ENCODE measurements at places on chromosomes 1 and 21.
A peak's percentile ranks its signal among the peaks of the same experiment; 100 is the strongest.

GRCh38 chr1:115712911-115713609, 55.5 kb downstream of the CASQ2 start:
- DNase-seq = no peak

- no peak for DNase-seq
Measured at GRCh38 chr1:163410073-163410999, 88.6 kb downstream of the NUF2 start.

DNA sequence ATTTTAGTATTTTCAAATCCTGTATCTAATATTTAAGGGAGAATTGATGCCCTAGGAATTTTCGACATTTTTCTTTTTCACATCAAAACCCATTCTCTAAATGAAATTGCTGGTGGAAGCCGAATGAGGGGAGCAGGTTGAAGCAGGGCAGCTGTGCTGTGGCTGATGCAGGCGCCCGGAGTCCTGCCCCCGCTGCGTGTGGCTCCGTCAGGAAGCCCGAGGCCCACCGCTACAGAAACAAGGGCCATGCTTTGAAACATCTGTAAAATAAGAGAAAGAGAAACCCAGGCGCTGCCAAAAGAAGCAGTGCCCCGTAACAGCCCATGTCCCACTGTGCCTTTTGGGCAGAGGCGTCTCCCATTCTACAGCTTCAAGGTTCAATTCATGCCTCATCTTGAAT, 41.1 kb downstream of the TENT5C start:
- DNase-seq = no peak

DNA sequence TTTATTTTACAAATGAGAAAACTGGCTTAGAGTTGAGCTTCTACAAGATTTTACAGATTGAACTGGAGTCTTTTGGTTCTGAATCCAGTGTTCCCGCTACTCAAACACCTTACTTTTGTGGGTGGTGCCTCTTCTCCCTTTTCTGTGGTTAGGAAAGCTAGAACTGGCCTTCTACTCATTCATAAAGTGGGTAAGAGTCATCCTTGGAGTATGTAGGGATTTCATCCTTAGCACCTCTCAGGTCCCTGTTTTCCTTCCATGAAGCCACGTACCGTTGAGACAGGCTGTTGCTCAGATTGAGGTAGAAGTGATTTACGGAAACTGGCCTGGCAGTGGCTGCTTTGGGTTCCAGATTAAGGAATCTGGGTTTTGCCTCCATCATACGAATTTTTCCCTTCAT, 35.8 kb downstream of the WNT4 start:
- DNase-seq = no peak

- no peak for DNase-seq
Measured at GRCh38 chr1:114341299-114341698, 169.7 kb downstream of the TRIM33 start.

GRCh38 chr1:165444897-165445370, at the start of gene RXRG:
Gene RXRG (minus strand): TSS chr1:165445126. CDS start chr1:165444893, 233 bp downstream.
- no peak for DNase-seq

DNA sequence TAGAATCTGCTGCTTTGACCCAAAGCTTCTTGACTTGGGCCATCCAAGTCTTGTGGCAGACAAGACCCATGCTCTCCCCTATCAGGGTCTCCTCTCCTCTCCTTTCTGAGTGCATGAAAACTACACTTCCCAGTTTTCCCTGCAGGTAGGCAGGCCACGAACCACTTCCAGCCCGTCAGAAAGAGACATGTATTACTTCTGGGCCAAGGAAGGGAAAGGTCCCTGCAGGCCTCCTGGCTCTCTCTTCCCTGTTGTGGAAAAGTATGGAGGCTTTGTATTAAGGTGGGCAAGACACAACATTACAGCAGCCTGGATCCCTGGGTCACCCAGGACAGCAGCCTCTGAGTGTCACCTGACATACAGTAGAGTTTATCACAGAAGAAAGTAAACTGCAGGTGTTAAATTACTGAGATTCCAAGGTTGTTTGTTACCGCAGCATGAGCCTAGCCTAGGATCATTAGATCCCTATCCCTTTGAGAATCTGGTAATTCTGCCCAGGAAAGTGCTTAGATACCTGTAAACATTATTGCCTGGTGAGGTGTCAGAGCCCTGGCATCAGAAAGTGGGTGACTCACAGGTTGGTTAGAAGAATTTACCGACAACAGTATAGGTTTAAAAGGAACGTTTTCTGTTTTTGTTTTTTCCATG, 717.3 kb downstream of the MATN1 start:
- DNase-seq = no peak

DNA sequence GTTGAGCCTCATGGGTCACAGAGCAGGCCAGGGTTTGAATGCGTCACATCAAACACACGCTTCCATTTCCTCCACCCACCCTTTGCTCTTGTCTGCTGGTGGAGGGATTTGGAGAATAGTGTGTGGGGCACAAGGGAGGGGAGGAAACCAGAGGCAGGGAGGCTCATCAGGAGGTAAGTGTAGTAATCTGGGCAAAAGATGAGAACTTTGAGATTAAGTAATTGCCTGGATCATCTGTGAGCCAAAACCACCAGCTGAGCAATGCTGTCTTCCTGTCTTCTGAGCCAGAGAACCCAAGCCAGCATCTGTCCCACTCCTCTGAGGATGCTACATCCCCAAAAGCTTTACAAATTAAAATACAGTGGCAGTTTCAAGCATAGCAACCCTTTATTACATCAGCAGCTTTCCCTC, 45.2 kb downstream of the C8B start:
- no peak for DNase-seq

GRCh38 chr1:235455823-235456222, 48.4 kb downstream of the B3GALNT2 start:
- DNase-seq = no peak

- DNase-seq = no peak
Measured at GRCh38 chr1:193325042-193325441, 138.6 kb upstream of the B3GALT2 start.

GRCh38 chr1:30695439-30695841, 27.9 kb downstream of the MATN1 start:
- DNase-seq = no peak

- no peak for DNase-seq
Measured at GRCh38 chr1:177977141-177977540, 7.3 kb upstream of the SEC16B start.

GRCh38 chr1:108533351-108534083, 26.4 kb upstream of the EEIG2 start:
- no peak for DNase-seq

DNA sequence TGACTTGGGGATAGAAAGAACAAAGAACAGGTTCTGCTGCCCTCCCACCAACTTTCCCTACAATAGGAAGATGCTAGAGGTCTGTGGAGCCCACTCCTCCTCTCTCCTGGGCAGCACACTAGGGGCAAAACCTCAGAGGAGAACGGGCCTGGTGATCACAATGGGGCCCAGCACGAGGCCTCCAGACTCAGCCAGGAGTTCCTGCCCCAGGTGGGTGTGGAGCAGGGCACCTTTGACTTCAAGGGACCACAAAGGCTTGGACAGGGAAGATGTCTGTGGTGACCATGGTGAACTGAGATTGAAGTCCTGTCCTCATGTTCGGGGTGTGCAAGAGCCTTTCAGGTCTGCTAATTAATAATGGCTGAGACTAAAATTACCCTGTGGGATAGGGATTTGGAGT, 88.8 kb downstream of the LAMC2 start:
- no peak for DNase-seq

GRCh38 chr1:35885961-35886558, 3.1 kb downstream of the AGO1 start:
- DNase-seq = no peak

- no peak for DNase-seq
Measured at GRCh38 chr1:168763031-168763430, 34.0 kb upstream of the DPT start.

GRCh38 chr1:114757455-114758255, at the start of gene CSDE1:
Gene CSDE1 (minus strand): TSS chr1:114757984. CDS start chr1:114739890, 18,094 bp downstream.
- DNase-seq = peak; percentile 90

GRCh38 chr1:43239484-43239883, 30.3 kb upstream of the TMEM125 start:
- no peak for DNase-seq

DNA sequence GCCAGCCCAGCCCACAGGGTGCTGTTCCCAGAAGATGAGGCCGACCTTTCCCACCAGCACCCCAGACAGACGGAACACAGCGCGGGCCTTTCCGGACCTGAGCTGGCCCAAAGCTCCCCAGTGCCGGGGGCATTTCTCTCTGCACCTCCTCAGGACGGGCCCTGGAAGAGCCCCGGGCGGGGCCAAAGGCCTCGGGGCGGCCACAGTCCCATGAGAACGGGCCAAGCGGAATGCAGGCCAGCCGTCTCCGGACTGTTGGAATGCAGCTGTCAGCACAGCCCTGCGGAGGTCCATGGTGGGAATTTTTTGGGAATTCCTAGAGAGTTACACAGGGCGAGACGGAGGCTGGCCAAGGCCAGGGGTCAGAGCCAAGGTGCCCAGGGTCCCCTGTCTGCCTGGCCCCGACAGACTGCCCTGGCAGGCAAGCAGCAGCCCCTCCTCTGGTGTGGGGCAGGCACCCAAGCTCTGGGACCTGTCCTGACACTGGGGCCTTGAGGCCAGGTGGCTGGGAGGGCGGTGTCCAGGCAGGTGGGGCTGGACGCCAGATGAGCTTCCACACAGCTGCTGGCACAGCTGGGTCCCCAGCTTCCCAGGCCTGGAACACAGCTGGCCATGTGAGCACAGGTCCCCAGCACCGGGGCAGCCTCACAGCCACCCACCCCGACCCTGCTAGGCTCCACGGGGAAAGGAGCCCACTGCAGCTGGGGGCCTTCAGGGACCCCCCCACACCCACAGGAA, 63.0 kb downstream of the MEGF6 start:
- DNase-seq = no peak

DNA sequence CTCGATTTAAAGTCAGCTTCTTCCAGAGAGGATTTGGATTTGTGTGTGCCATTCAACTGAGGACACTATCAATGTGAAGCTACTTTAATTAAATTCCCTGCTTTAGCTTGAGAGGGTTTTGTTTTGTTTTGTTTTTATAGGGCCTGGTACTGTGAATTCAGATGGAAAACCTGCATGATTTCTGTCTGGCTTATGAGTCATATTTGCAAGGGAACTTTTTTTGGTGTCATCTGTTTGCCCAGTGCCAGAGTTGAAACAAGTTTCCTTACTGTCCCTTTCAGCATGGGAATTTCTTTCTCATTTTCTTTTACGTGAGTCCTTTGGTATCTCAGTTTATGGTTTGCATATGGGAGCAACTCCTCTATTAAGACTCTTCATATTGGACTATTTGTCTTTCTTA, 194.6 kb downstream of the GREM2 start:
- no peak for DNase-seq

- DNase-seq = peak; percentile 72
Measured at GRCh38 chr1:205528887-205529825, 24.7 kb downstream of the CDK18 start.

DNA sequence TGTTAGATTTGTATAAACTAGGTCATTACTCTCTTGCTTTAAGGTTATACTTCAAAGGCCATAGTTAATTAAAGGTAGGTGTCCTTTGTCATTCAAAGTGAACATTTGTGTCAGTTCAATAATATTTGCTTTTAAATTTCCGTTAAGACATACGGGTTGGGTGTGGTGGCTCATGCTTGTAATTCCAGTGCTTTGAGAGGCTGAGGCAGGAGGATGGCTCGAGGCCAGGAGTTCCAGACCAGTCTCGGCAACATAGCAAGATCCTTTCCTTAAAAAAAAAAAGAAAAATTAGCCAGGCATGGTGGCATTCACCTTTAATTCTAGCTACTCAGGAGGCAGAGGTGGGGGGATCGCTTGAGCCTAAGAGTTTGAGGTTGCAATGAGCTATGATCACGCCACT, 80.4 kb downstream of the KIF26B start:
- DNase-seq = no peak

DNA sequence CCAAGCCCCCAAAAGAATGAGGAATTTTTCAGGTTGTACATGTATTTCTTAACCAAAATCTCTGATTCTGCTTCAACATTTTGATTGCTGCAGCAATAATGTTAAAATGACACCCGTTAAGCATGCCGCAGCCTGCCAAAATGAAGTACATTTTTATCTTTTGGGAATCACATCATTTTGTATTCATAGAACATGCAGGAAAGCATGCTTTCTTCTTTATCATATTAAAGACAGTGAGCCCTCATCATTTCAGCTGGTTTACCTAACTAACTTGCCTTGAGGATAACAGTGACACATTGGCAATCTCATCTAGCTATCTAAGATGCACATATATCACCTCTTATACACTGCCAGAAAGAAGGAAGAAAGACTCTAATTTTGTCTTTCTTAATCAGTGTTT, 299.2 kb downstream of the LTN1 start:
- no peak for DNase-seq

DNA sequence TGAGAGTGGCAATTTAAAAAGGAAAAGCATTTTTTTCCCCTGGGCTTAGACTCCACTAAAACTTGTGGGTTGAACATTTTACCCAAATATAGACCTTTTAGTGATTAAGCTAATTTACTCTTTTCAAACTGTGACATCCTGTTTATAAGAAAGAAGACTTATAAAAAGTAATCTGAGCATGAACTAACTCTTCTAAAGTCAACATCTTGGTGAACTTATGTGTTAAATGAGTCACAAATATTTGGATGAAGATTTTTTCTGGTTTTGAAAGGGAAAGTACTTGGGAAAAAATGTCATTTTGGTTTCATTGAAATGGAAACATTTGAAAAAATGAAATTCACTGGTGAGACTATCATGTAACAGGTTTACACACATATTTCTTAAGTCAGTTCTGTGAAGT, 109.8 kb downstream of the KCNK2 start:
- no peak for DNase-seq

Measured in activated naive CD4-positive, alpha-beta T cell (primary cell).